ENCODE measurements at places on chromosomes 2 and 18.

GRCh38 chr2:2273421-2273820 lies 57.7 kb downstream of the MYT1L start:
- DNase-seq, result no peak

DNA sequence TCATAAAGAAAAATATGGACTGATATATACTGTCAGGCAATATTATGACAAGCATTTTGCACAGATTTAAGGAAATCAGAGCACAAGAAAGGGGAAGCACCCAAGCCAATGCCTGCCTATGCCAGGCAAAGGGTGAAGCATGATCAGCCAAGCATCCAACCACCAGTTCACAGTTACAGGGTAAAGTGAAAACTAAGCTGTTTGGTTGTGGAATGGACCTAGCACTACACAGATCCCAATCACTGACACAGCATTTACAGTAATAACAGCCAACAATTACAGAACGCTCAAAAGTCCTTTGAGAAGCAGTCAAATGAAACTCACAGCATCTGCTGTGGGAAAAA lies 90.3 kb downstream of the SP3 start:
- DNase-seq, result no peak

DNA sequence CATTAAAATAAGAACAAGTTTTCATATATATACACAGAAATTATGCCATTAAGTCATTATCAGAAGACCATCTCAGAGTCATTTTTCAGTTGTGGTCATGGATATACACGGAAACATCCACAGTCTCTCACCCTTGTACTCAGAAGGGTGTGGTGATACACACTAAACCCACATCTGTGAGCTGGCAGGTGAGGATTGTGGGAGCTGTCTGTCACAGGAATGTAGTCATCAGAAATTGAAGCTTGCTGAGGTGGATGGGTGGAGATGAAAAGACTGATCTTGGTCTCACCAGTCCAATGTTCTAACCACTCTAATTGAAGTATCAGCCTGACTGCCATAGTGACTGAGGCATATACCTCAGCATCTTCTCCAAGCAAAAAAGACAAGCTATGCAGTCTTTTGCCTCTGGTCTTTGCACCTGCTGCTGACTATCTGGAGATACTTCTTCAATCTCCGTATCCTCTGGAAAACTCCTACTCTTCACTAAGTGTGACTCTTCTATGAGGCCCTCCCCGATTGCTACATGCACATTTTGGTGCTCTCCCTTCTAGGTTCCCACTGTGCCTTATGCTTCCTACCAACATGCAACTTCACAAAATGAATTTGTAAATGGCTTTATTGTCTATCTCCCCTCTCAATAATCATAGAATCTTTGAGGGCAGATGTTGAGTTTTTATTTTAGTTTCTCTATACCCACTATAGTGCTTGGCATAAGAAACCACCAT lies 232.8 kb downstream of the DYM start:
- DNase-seq, result peak; percentile 52

DNA sequence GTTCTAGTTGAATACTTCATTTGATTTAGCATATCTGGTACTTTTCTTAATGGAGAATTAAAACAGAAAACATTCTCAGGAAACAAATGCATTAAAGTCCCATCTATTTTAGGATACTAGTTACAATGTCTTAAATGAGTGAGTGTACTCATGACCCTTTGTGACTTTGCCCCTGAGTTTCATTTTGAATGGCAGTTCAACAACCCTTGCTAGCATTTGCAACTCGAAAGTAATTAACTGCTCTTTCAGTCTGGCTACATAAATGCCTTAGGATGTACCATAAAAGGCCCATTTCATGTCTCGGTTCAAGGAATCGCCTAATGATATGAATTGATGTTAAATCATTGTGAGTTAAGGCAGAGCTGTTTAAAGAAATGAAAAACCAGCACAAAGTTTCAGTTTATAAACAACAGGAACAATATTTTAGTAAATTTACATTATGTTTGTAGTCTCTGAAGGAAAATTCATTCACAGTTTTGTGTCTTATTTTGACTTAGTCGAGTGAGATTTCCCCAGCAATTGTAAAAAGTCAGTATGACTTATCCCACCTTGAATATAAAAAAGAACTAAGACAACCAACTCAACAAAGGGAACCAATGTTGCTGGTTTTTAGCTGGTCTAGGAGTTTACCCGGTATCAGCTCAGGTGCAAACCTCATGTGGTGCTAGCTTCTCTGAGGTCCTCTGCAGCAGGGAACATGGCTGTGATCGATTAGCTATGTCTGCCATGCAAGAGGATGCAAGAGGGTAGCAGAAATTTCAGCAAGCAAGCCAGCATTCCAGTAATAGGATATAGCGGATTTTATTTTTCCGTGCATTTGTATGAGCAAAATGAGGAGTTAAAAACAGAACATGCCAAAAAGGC lies 386.2 kb downstream of the PTPRM start:
- no peak for DNase-seq

DNA sequence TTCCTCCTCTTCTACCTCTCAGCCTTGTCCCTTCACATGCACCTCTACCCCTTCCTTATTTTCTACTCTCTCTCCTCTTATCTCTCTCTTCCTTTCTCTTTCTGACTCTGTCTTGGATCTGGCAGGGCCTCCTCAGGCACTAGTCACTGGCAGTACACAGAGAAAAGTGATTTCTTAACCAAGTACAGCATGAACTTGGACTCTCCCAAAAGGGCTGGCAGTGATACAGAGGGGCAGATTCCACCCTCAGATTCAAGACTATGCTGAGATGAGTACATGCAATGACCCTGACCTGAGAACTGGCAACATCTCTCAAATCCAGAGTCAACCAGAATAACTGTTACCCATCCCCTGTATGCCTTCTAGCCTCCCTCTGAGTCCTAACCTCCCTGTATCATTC lies 4.3 kb downstream of the AOX1 start:
- no peak for DNase-seq

DNA sequence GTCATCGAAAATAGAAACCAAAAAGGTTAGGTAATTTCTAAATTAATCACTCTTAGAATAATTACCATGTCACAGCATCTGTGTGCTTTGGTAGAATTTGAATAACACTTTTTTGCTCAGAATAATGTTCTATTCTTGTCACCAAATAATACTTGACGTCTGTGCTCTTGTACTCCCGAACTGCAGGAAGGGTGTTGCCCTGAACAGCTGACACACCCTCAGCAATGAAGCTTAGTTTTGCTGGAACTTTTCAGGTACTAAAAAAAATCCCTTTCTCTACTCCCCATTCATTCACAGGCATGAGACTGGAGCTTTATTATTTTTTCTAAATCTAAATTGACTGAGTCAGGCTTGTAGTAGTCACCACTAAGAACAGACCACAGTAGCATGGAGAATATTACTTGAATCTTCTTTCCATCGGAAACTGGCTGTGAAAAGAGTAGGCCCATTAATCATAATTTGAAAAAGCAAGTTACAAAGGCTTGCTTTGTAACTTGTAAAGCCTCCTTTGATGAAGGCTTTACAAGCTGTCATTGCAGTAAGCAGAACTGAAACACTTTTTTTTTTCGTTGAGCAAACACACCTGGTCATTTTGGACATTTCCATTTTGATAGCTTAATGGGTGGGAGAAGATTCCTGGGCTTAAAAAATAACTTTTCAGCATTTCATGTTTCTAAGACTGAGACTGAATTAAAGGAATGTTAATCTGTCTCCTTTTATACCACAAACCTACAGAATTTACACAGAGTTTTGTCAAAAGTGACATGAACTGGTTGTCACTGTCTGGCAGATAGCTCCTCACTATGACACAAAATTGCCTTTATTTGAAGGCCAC lies 70.3 kb upstream of the PELI1 start:
- DNase-seq, result peak; percentile 63

All from activated T-cell treated with anti-CD3 and anti-CD28 coated beads, Interleukin-2, amount 50 U/mL, for 48 hours (primary cell).